ENCODE measurements at places on chromosomes 5 and 9. TPM values are rescaled to one million over a fixed set of nuclear protein-coding genes. Genes with fewer than 3 reads are reported as not detected.

The GAPT gene
- not detected for total RNA-seq

GRCh38 chr9:91241909-91242308 is 119.8 kb downstream of the AUH start:
- no peak for ATAC-seq

GRCh38 chr5:73267766-73268435 is 94.9 kb downstream of the TMEM174 start:
- no peak for ATAC-seq

- ATAC-seq: no peak
Measured at GRCh38 chr5:87581661-87582060, 168.9 kb upstream of the CCNH start.

GRCh38 chr5:167916706-167917105 is 374.7 kb upstream of the WWC1 start:
- ATAC-seq: peak; percentile 11

- ATAC-seq: no peak
Measured at GRCh38 chr9:68462105-68462775, 78.4 kb downstream of the TMEM252 start.

DNA sequence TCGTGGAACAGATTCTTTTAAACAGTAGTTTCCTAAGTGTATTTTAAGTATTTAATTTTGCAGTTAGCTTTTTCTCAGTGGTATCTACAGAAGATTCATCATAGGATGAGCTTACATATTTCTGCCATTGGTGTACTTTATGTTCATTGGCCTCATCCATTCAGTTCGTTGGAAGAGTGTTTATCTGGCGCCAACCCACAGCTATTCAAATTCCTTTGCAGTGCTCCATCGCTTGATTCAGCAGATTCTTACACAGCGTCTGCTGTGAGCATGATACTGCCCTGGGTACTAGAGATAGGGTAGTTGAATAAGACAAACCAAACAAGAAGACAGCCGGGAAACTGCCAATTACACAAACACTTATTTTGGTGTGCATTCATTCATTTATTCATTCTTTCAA is 55.1 kb downstream of the NUP214 start:
- ATAC-seq: no peak

The BTNL3 gene
- not detected for total RNA-seq
